ENCODE measurements at places on chromosomes 12 and 14.

GRCh38 chr14:104938436-104938835, 13.8 kb downstream of the PLD4 start:
- DNase-seq, result no peak

- DNase-seq, result no peak
Measured at GRCh38 chr12:41344776-41345470, 156.8 kb downstream of the PDZRN4 start.

DNA sequence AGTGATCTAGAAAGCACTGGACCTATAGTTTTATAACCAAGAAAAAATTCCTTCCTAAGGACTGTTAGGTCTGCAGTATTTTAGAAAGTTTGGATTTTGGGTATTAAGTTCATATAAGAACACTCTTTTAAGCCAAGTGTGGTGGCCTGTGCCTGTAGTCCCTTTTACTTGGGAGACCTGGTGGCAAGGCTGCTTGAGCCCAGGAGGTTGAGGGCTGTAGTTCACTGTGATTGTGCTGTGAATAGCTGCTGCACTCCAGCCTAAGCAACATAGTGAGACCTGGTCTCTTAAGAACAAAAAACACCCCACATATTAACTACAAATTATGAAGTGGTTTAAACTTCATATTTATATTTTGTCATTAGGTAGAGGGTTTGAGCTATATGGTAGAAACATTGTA, 9.7 kb downstream of the DNM1L start:
- no peak for DNase-seq

GRCh38 chr14:55129428-55130195, 560 bp downstream of the LGALS3 start:
- peak; percentile 30 for DNase-seq

DNA sequence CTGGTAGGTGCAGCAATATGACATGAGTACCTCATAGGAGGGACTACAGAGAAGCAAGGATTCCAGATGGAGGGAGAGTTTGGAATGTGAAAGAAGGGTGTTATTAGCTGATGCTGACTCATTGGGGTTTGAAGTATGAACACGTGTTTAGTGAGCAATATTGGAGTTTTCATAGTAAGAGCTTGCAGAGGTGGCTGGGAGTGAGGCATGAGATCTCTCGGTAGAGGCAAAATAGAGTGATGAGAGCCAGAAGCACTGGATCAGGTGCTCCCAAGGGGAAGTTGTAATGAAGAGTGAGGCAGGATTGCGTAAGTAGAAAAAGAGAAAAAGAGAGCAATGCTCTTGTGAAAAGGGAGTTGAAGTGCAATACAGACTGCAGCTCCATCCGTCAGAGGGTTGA, 42.1 kb downstream of the MGST1 start:
- DNase-seq, result no peak

DNA sequence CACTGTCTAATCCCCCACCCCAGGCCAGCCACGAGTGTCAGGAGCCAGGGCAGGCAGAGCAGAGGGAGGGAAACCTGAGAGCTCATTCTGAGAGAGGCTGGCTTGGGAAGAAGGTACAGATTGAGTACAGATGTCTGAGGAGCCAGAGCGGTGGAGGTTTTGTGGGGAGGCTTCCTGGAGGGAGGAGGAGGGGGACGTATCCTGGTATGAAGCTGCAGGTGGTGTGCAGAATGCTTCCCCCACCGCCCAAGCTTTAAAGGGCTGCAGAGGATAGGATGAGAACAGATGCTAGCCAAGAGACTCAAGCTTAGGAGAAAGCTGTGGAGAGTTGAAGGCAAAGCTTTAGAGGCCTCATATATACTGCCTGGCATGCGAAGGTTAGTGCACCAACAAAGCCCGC, 3.2 kb upstream of the TAMALIN start:
- DNase-seq, result no peak

GRCh38 chr12:105083551-105084105, 630 bp downstream of the ALDH1L2 start:
- no peak for DNase-seq

DNA sequence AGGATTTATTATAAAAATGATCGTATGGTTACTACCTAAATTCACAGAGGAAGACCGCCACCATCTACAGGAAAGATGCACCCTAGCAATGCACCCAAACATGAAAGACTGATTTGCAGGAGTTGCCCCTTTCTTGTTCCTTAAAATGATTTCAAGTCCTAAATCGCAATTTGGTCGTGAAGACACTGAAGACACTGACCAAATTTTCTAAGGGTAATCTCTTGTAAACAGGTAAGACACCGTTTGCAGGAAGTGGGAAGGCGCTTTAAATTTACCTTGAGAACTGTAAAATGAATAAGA, 1.0 kb downstream of the SOS2 start:
- no peak for DNase-seq

DNA sequence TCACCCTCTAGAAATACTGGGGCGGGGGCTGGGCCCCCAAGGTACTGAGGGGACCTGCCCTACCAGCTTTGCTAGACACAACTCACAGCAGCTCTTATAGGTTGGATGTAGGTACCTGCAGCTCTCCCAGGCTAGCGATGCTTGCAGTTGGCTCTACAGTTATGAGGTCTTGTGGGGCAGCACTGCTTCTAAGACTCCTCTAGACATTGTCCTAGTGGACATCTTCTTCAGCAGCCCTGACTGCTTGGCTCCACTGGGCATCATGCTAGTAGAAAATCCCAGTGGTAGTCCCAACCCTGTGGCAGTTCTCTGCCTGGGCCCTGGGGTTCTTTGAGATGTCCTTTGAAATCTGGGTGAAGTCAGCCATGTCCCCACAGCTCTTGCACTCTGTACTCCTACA, 419.3 kb upstream of the SEL1L start:
- no peak for DNase-seq

- no peak for DNase-seq
Measured at GRCh38 chr12:57160040-57160439, 12.6 kb upstream of the LRP1-AS start.

DNA sequence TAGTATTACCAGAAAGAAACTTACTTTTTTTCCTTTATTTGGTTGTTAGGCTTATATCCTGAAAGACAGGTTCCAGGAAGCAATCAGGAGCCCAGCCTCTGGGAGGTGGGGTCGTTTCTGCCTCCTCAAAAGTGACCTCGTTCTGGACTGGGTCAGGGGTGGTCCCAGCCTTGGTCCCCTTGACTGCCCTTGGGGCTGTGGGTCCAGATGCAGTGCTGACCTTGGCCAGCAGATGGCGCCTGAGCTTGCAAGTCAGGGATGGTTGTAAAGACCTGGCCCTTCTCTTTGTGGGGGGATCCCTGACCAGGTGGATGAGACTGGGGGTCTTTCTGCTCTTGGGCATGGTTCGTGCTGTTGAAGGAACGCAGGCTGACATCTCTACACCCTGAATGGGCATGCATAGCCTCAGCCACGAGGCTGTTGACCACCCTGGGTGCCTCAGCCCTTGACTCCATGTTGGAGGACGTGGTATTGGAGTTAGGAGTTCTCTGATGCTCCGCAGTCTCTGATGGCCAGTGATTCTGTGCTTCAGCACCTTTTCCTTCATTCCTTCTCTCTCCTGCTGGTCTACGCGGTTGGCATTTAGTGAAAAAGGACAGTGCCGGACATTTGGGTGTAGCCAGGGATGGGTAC, 62.4 kb downstream of the ADCK1 start:
- peak; percentile 46 for DNase-seq

GRCh38 chr12:75766263-75767160, 255.1 kb upstream of the KRR1 start:
- DNase-seq, result no peak

Data from activated CD4-positive, CD25-positive, alpha-beta regulatory T cell (primary cell).